ENCODE measurements at places on chromosomes 7 and 10. TPM values are rescaled to one million over a fixed set of nuclear protein-coding genes. Genes with fewer than 3 reads are reported as not detected.

DNA sequence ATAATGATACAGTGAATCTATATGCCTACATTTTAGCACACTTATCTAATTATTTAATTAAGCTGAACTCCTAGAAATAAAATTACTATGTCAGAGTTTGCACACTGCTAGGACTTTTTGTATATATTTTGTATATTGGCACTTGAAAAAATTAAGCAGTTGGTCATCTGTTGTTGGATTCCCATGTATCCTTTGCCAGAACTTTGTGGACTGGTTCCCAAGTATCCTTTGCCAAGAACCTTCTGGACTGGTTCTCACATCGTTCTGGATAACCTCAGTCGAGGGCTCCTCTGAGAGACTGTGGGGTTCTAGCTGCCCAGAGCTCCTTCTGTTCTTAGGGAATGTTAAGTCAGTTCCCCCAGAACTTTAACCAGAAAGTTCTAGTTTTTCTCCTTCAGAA, 108.8 kb upstream of the IFRD1 start:
- no peak overlapping the region for H3K4me3 ChIP-seq
- peaks cover 36% of the 10 kb centered on the region for H3K36me3 ChIP-seq
- peaks cover 4% of the 10 kb centered on the region for H3K4me1 ChIP-seq

DNA sequence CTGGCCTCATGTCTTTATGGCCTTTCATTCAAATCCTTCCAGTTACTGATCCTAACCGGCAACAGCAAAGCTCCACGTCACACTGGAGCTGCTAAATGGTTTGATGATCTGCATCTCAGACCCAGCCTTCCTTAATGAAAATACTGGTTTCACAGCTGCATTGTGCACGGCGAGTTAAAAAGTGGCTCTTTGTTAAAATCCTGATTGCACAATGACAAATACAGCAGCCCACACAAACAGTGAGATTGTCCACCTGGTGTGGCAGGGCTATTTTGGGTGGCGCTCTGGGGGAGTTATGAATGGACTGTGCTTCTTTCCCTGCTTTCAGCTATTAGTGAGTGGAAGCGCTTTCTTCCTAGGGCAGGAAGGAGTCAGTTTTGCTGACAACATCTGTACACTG, 63.4 kb upstream of the C1QL3 start:
- H3K4me1 ChIP-seq = no peaks in the 10 kb centered on the region
- H3K36me3 ChIP-seq = no peaks in the 10 kb centered on the region
- no peak overlapping the region for H3K27ac ChIP-seq
- DNase-seq = no peak
- H3K27me3 ChIP-seq = no peaks in the 10 kb centered on the region

GRCh38 chr10:76082956-76083355, 651.5 kb downstream of the LRMDA start:
- peak; percentile 96 for DNase-seq
- H3K36me3 ChIP-seq = no peaks in the 10 kb centered on the region
- H3K4me1 ChIP-seq = no peaks in the 10 kb centered on the region
- H3K27ac ChIP-seq = no peak overlapping the region
- H3K27me3 ChIP-seq = no peaks in the 10 kb centered on the region

ZNF33B gene
- 17.1 TPM for total RNA-seq

DNA sequence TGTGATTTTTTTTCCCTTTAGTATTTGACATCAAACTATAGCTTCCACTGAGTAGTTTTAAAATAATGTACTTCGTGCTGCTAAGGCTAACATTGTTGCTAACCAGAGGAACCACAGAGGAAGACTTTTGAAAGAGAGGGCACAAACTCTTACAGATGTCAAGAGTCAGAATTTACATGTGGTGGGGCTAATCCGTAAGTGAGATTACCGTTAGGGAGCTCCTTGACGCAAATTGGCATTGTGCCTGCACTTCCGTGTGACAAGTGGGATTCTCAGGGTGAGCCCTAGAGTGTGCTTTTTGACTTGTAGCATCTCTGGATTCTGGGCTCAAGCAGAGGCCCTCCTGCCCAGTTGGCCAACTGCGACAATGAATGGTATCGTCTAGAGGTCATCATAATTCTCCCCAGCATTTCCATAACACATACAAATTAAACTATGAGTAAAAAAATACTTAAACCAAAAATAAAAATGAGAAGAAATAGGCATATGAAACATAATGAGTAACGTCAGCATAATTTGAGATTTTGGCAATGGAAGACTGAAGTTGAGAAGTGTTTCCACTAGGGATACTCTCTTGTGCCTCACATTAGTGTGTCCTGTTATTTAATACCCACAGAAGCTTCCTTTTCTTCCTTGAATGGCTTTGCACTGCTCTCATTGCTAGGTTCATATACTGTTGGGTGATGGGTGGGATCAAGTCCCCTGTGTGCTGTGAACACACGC, 164.0 kb downstream of the SDK1 start:
- H3K4me1 ChIP-seq = no peaks in the 10 kb centered on the region
- DNase-seq = no peak
- H3K36me3 ChIP-seq = no peaks in the 10 kb centered on the region
- H3K4me3 ChIP-seq = no peak overlapping the region
- H3K27me3 ChIP-seq = no peaks in the 10 kb centered on the region

AKAP9 gene
- 66.5 TPM for total RNA-seq

DNA sequence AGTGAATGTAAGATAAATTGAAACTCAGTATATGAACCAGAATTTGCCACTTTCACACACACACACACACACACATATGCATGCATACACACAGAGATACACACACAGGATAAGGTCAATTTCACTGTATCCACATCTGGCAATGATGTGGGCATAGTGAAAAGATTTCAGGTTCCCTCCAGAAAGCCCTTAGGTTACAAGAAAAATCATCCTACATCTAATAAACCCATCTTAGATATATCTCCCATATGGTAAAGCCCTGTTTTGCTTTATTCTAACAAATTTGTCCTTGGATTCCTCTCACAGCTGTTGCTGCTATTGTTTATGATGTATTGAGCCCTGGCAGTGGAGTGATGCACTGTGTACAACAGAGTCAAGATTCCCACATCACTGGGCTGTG, 27.9 kb upstream of the DLX6 start:
- H3K4me3 ChIP-seq = no peak overlapping the region
- no peak for DNase-seq
- H3K27me3 ChIP-seq = peaks cover 3% of the 10 kb centered on the region
- peaks cover 2% of the 10 kb centered on the region for H3K4me1 ChIP-seq
- no peak overlapping the region for H3K27ac ChIP-seq

GRID1 gene
- total RNA-seq = 0.38 TPM

DNA sequence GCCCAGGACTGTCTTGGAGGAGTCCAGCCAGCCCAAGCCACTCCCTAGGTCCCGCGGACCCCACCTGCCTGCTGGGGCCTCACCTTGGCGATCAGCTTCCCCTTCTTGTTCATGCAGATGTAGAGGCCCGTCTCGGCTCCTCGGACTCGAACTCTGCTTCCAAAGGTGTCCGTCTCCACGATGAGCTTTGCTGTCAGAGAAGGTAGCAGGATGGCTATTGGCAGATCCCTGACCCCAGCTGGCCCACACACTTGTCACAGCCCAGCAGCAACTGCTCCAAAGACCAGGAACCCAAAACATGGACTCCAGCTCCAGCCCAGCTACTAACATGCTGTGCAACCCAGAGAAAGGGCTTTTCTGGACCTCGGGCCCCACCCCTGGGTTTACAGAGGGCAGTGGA, 4.5 kb downstream of the FGF8 start:
- H3K27me3 ChIP-seq = peaks cover 10% of the 10 kb centered on the region
- peaks cover 39% of the 10 kb centered on the region for H3K4me1 ChIP-seq
- peaks cover 59% of the 10 kb centered on the region for H3K36me3 ChIP-seq
- peak overlapping the region; percentile 85 for H3K4me3 ChIP-seq
- DNase-seq = no peak

DNA sequence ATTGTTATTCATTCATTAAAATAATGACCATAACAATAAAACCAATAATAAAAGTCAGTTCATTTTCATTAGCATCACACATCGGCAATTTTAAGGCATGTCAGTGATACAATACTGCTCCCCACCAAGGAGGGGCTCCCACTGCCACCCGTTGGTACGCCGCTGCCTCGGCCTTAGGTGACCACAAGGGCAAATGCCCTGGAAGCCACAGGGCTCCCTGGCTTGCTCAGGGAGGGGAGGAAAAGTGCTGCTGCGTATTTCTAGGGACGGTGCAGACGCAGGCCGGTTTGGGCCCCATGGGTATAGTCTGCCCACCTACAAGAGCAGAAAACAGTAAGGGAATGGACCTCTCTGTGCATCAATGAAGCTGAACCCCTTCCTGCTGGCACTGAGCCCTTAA, 85.1 kb downstream of the SLIT1 start:
- H3K4me3 ChIP-seq = no peak overlapping the region
- no peaks in the 10 kb centered on the region for H3K27me3 ChIP-seq
- no peak for DNase-seq

NEBL gene
- 39.8 TPM for total RNA-seq

DNA sequence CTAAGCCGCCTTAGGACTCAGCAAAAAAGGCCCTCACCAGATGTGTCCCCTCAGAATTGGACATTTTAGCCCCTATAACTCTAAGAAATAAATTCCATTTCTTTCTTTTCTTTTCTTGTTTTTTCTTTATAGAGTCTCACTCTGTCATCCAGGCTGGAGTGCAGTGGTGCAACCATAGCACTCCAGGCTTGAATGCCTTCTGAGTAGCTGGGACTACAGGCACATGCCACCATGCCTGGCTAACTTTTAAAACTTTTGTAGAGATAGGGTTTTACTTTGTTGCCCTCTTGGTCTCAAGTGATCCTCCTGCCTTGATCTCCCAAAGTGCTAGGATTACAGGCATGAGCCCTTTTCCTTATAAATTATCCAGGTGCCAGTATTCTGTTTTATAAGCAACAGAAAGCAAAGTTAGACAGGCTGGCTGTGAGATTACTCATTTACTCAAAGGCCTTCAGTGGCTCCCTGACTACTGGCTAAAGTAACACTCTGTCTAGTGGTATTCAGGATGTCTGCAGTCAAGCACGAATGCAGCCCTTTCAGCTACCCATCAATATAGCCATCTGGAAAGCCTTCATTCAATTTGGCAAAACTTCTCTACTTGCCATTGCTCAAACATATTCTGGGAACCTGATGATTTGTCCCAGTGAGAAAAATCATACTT, 128.6 kb downstream of the ICA1 start:
- DNase-seq = no peak
- no peak overlapping the region for H3K27ac ChIP-seq
- no peak overlapping the region for H3K4me3 ChIP-seq

AP4M1 gene
- 31.5 TPM for total RNA-seq

GRCh38 chr7:66138994-66139752, 24.5 kb downstream of the CRCP start:
- H3K4me1 ChIP-seq = no peaks in the 10 kb centered on the region
- peaks cover 69% of the 10 kb centered on the region for H3K36me3 ChIP-seq
- no peak overlapping the region for H3K27ac ChIP-seq

DNA sequence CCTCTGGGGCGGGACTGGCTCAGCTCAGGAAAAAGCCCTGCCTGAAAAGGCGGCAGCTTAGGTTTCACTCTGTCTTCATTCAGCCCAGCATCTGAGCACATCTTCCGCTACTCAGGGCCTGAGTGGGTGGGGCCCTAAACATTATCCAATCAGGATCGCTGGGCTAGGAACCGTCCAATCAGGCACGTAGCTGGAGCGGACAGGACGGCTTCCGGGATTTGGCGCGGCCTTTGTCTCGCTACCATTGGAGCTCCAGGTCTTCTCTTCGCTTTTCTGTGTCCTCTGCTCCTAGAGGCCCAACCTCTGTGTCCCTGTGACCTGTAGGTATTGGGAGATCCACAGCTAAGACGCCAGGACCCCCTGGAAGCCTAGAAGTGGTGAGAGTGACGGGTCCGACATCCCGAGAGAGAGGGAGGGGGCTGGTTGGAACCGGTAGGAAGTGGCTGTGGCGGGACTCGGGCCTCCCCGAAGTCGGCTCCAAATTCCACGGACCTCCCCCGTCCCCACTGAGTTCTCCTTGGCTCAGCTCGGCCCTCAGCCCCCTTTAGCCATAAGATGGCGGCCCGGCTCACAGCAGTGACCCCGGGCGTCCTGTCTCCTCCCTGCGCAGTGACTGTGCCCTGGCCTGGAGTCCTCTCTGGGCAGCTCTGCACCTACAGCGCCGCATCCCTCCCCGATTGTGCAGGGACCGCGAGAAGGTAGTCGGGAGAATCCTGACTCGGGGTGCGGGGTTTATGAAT, 99.1 kb downstream of the ZNF680 start:
- H3K36me3 ChIP-seq = no peaks in the 10 kb centered on the region
- H3K27ac ChIP-seq = no peak overlapping the region
- no peaks in the 10 kb centered on the region for H3K27me3 ChIP-seq
- no peak for DNase-seq

- peak; percentile 77 for DNase-seq
- no peaks in the 10 kb centered on the region for H3K36me3 ChIP-seq
- H3K27me3 ChIP-seq = peaks cover 90% of the 10 kb centered on the region
- H3K4me3 ChIP-seq = peak overlapping the region; percentile 71
- peaks cover 6% of the 10 kb centered on the region for H3K4me1 ChIP-seq
Measured at GRCh38 chr7:129778770-129779601, 167.5 kb downstream of the NRF1 start.

DNA sequence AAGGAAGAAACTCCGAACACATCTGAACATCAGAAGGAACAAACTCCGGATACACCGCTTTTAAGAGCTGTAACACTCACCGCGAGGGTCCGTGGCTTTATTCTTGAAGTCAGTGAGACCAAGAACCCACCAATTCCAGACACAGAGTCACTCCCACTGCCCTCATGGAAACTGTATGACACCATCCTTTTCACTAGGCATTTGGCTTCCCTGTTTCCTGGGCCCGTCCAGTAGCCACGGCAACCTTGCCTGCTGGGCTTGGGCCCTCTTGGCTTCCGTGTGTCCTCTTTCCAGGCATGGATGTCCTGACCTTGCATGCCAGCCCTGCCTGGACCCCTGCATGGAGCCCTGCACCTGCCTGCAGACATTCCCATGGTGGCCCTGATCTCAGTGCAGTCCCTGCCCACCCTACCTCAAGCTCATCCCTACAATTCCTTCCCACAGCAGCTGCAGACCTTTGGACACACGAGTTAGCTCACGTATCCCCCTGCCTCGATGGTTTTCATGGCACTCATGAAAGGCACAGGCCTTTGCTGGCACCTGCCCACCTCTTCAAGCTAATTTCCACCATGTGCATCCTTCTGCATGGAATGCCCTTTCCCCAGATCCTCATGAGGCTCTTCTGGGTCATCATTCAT, 6.7 kb downstream of the SH2D4B start:
- no peak for DNase-seq
- no peak overlapping the region for H3K4me3 ChIP-seq
- H3K36me3 ChIP-seq = no peaks in the 10 kb centered on the region
- H3K4me1 ChIP-seq = no peaks in the 10 kb centered on the region
- H3K27me3 ChIP-seq = no peaks in the 10 kb centered on the region
- H3K27ac ChIP-seq = no peak overlapping the region

GIMAP6 gene
- not detected for total RNA-seq

ABCB1 gene
- total RNA-seq = 0.07 TPM

PRLHR gene
- total RNA-seq = not detected

- no peak overlapping the region for H3K27ac ChIP-seq
- DNase-seq = no peak
- no peak overlapping the region for H3K4me3 ChIP-seq
- no peaks in the 10 kb centered on the region for H3K36me3 ChIP-seq
- no peaks in the 10 kb centered on the region for H3K4me1 ChIP-seq
Measured at GRCh38 chr7:131094685-131095084, 233.0 kb upstream of the MKLN1 start.

- no peak overlapping the region for H3K4me3 ChIP-seq
- H3K27ac ChIP-seq = no peak overlapping the region
- H3K27me3 ChIP-seq = no peaks in the 10 kb centered on the region
- peak; percentile 70 for DNase-seq
Measured at GRCh38 chr7:86453454-86453853, 190.3 kb upstream of the GRM3 start.

PON1 gene
- total RNA-seq = 0.48 TPM

FGFR2 gene
- total RNA-seq = 157 TPM

- H3K4me3 ChIP-seq = no peak overlapping the region
- no peak overlapping the region for H3K27ac ChIP-seq
- DNase-seq = peak; percentile 19
- no peaks in the 10 kb centered on the region for H3K27me3 ChIP-seq
- no peaks in the 10 kb centered on the region for H3K4me1 ChIP-seq
- H3K36me3 ChIP-seq = no peaks in the 10 kb centered on the region
Measured at GRCh38 chr10:130471486-130471885, 335.3 kb downstream of the GLRX3 start.

Data from endodermal cell (in vitro differentiated cells).